ENCODE measurements at places on chromosomes 13 and 19.

GRCh38 chr13:112102243-112102642 lies 35.3 kb downstream of the SOX1 start:
- DNase-seq: no peak

DNA sequence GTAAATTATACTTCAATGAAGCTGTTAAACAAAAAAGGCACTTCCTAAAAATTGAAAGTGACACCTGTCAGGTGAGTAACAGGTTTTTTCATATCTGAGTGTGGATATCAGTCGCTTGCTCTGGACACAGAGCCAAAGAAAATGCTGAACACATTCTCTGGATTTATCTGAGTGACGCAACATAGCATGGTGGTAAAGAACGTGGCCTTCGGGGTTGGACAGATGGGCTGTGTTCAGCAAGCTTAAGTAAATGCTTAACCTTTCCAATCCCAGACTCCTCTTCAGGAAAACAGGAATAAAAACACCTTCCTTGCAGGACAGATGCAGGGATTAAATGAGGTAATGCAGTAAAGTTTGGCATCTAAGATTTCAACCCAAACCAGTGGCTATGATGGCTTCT lies 132.0 kb downstream of the FOXO1 start:
- DNase-seq: no peak

GRCh38 chr19:40365613-40366401 lies 17.3 kb downstream of the PLD3 start:
- DNase-seq: no peak

GRCh38 chr13:58455094-58455493 lies 823.5 kb downstream of the PCDH17 start:
- DNase-seq: no peak

DNA sequence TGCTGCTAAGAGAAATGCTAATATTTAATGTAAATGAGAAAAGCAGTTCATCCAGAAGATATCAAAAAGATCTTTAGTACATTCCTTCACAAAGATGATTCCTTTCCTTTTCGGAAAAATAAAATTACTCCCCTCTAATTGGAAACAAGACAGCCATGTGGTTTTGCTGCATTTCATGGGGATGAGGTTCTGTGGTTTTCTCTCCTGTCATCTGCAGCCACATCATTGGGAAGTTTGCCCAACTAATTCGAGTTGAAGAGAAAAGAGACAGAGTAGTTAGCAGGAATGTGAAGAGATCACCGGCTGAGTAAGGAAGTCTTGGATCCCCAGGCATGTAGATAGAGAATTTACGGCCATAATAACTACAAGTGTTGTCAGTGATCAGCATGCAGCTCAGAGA lies 122.1 kb downstream of the CYSLTR2 start:
- no peak for DNase-seq

All from stimulated activated CD8-positive, alpha-beta memory T cell treated with anti-CD3 and anti-CD28 coated beads, Interleukin-7, amount 100 ng/mL, for 1 hour (primary cell).